ENCODE measurements at places on chromosomes 13 and 19.

DNA sequence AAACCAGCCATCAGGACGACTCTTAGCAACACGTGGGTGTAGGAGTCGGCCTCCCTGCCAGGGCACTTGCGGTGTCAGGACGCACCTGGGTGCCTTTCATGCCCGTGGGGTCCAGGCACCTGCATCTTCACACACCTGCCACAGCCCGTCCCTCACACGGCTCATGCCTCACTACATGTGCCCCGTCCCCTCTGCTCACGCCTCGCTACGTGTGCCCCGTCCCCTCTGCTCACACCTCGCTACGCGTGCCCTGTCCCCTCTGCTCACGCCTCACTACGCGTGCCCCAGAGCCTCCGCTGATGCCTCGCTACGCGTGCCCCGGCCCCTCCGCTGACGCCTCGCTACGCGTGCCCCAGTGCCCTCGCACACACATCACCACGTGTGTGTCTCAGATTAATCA, 58.0 kb upstream of the F7 start:
- DNase-seq, result no peak

DNA sequence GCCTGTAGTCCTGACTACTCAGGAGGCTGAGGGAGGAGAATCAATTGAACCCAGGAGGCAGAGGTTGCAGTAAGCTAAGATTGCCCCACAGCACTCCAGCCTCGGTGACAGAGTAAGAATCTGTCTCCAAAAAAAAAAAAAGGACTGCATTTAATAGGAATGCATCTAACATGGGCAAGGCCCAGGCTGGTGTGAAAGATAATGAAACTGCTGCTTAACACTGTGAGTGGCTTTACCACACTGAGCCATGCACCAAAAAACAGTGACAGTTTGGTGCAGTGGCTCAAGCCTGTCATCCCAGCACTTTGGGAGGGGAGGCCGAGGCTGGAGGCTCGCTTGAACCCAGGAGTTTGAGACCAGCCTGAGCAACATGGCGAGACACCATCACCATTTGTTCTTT, 8.6 kb downstream of the GTF2F1 start:
- DNase-seq, result no peak

DNA sequence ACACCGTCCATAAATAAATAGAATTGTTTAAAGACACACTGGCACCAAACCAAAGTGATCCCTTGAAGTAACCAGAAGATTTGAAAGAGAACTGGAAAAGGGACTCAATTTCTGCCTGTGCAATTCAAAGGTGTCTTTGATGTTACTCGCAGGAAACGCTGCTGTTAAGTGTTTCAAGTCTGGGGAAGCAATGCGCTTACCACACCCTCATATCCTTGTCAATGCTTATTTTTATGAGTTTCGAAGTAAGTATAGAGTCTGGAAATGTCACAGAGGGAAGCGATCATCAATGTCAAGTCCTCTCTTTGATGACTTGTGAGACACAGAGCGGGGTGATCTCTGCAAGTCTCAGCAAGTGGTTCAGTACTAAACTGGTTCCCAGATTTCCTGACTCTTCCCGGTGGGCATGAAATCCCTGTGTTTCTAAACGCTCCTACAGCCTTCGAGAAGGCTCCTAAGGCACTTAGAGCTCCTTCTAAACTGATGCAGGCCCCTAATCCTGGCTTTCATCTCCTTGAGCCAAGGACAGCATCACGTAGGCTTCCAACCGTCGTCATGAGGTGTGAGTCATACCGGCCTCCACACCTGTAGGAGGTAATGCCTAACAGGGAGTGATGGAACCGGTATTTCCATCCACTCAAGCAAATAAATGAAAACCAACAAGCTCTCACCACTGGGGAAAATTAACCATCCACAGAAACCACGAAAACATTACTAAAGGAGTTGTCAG, 22.8 kb downstream of the SYDE1 start:
- no peak for DNase-seq

GRCh38 chr19:21101521-21102242, 19.7 kb downstream of the ZNF714 start:
- DNase-seq, result no peak

Measured in Ammon's horn (tissue), 1 donor.